Esophagus muscularis mucosa (tissue), 4 donors: ENCODE measurements at places on chromosomes 3 and 15.

DNA sequence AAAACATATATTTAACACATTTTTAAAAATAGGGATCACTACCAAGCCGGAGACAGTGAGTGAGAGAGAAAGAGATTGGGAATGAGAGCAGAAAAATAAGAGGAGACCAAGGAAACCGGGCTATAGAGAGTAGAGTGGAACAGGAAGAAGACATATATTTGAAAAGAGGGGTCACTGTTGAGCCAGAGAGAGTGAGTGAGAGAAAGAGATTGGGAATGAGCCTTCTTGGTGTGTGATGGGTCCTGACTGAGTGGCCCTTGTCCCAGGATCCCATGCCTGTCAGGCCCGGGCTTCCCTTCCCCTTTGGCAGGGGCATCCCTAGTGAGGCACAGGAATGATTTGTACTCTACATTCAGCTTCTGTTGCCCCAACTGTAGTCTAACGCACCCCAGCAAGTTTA is 646.6 kb downstream of the NTRK3 start:
- no peak for DNase-seq

DNA sequence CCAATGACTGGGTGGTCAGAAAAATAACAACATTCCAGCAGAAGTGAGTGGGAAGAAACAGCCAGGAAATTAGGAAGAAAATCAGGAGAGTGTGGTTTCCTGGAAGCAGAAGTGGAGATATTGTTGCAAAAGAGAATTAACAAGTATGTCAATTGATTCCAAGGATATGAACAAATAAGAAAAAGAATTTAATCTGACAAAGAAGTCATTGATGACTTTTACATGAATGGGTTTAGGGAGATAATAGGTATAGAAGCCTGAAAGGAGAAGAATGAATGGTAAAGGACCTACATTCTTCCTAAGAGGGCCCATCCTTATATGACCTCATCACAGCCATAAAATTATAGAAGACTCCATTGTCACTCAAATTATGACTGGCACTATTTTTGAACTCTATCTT is 1440.1 kb downstream of the OTOL1 start:
- no peak for DNase-seq

- no peak for DNase-seq
Measured at GRCh38 chr3:25563601-25564000, 101.1 kb downstream of the TOP2B start.

DNA sequence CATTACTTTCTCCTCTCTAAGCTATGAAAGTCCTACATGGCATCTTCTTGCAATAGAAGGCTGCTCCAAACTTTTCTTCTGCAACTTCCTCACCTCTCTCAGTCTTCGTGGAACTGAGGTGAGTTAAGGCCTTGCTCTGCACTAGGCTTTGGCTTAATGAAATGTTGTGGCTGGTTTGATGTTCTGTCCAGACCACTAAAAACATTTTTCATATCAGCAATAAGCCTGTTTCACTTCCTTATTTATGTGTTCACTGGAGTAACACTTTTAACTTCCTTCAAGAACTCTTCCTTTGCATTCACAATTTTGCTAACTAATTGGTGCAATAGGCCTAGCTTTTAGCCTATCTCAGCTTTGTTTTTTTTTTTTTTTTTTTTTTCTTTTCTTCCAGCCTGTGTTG is 335.3 kb upstream of the NECTIN3 start:
- DNase-seq, result no peak

DNA sequence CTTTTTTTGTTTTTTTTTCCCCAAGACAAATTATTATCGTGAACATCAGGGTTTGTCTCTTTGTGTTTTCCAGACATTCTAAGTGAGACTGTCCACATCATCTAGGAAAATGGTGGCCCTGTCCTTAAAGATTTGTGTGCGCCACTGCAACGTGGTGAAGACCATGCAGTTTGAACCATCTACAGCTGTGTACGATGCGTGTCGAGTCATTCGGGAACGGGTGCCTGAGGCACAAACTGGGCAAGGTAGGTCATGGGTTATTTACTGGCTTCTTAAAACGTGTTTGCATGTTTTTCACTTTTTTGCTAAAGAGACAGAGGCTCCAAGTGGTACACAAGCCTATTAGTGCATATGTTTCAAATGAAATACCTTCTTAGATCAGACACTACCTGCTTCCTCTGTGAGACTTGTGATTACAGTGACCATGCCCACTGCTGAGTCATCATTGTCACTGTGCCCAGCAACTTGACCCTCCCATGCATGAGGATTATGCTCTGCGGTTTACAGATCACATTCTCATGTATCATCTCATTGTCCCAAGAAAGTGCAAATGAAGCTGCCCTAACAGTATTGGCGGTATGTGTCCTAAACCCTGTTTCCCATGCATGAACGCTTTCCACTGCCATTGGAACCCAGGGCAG is 395.2 kb upstream of the TPM1 start:
- peak; percentile 78 for DNase-seq

DNA sequence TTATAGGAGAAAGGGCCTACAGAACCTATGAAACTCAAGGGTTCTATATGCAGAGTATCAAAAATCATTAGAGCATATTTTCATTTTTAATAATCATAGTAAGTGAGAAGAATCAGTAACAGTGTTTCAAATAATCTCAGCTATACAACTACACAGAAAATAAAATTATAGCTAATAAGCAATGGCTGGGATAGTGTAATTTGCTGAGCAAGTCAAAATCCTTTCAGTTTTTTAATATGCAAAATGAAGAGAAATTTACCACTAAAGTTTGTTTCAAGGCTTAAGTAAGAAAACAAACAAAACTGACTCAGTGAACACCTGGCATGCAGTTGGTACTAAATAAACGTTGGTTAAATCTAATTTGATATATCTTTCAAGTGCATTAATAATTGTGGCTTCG is 66.2 kb downstream of the EFL1 start:
- DNase-seq, result no peak

DNA sequence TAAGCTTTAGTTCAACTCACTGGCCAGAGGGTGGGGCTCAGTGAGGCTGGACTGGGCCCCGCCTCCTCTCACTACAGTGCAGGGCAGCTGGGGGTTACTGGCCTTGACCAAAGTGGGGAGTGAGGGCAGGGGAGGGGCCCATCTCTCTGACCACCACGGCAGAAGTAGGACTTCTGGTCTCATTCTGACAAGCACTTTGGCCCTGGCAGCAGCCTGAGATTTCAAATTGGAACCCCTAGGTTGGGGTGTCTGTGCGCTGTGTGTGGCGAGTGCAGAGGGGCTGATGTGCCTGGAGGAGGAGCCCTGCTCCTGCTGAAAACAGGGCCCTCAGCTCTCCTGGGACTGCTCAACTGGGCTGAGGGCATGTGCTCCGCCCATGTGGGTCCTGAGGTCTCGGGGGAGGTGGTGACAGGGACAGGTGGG is 60.3 kb upstream of the RPL32 start:
- DNase-seq, result no peak

- no peak for DNase-seq
Measured at GRCh38 chr3:12479919-12480427, 4.3 kb upstream of the TSEN2 start.

DNA sequence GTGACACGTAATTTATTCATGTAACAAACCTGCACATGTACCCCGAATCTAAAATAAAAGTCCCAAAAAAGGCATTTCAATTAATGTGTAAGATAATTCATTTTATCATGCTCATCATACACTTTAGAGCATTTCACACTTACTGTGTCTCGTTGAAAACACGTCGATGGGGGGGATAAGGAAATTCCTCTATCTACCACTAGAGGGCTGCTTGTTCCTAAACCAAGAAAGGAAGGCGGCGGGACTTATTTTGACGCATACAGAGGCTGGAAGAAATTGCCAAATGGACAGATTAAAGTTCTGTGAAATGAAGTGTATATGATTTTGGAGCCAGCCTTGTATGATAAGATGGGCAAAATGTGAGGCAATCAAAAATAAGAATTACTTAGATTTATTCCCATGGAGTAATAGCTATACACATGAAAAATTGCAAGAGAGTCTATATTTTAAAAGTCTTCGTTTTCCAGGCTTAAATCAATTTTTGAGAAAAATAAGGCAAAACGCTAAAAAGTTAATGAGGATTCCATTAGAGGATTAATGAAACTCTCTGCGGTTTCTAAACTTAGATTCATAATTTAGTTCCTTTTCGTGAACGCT is 346.8 kb downstream of the CNTN3 start:
- DNase-seq, result no peak

- DNase-seq, result no peak
Measured at GRCh38 chr15:50758712-50759205, 6.7 kb downstream of the SPPL2A start.

DNA sequence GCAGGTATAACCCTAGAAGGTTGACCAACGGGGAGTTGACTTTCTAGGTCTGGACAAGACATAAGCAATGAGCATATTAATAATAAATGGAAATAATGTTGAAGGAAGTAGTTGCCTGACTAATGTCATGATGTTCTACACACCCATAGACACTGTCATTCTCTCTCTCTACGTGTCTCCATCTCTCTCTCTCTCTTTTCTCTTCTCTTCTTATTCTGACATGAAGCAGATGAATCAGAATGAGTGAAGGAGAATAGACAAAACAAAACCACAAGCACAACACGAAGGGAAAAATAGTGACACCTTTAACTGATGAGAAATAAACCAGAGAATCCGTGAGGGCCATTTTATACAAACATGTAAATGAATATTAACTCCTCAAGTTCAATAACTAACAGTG is 26.7 kb upstream of the CCDC80 start:
- no peak for DNase-seq

DNA sequence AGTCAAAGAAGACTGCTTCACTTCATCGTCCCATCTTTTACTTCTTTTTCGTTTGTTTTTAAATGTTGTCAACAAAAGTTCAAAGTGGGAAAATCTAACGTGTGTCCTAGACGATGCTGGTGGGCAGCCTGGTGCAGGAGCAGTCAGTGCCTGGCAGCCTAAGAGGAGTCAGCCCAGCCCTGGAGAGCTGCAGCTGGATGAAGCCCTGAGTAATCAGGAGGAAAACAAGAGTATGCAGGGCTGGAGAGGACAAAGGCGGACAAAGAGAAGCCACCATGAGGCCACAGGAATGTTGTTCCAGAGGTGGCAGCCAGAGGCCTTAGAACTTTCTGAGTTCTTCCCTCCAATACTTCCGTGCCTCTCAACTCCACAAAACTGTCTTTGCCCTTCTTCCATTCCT is 5.7 kb downstream of the ADAMTS17 start:
- peak; percentile 91 for DNase-seq

GRCh38 chr3:78823434-78823833 is 944.4 kb downstream of the ROBO1 start:
- DNase-seq, result no peak

DNA sequence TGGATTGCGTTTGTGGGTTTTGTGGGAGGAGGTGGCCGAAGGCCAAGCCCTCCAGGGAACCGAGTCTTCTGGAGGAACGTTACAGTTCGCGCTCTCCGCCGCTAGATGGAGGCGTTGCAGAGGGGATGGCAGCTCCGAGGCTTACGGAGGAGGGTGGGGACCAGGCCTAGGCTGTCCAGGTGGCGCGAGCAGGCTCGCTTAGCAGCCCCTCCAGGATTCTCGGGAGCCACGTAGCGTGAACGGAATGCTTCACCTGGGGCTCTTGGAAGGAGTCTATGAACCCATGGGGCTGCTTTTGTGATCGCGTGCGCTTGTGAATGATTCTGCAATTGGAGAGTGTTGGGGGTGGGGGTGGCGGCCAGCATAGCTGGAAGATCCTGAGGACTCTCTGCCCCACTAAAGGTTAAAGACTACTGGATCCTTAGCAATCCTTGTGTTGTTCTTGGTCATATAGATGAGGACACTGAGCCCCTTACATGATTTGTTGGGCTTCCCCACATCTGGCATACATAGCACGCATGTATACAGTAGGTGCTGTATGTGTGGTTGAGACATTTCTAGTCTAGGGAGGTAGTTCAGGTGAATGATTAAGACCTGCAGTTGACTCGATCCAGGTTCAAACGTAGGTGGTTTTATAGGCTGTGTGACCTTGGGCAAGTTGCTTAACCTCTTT is 25.7 kb downstream of the FAM3D start:
- DNase-seq, result no peak

GRCh38 chr3:123013876-123014275 is 13.7 kb downstream of the SEMA5B start:
- no peak for DNase-seq

DNA sequence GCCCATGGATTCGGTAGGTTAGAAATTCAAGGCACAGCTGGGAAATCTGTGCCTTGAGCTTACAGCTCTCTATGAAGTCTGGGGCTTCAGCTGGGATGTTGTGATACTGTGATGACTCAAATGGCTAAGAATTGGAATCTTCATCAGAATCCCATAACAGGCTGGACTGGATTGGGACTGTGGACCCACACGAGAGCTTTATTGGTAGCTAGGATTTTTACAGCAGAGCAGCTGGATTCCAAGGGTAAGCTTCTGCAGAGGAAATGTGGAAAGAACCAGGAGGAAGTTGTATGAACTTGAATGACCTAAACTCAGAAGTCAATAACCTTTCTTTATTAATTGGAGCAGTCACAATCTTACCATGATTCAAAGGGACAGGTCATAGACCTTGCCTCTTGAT is 1187.1 kb downstream of the ROBO1 start:
- DNase-seq, result no peak

GRCh38 chr3:42873221-42873982 is 2.3 kb downstream of the CYP8B1 start:
- DNase-seq, result no peak

DNA sequence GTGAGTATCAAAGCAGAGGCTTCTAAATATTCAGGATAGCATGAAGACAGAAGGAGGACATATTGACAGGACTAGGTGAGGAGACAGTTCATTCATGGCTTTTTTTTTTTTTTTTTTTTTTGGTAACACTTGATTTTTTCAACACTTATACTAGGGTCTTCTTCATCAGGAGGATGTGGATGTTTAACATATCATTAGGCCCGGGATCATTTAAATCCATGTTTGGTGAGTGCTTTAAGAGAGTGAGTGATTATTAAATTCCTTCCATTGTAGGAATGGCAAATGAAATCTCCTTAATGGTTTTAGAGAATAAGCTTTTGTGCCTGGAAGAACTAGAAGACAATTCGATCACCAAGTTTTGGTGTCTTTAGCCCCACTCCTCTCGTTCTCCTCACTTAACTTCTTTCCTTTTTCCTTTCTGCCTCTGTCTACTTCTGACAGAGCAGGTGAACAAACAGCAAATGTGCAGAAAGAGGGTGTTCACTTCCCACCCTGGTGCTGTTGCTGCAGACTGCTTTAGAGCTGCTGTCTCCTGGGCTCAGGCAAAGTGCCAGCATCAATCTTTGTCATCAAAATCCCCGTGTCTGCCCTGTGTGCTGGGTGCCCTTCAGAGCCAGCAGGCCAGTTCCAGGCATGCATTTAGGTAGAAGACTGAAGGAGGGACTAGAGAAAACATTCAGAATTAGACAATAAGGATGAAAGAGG is 35.6 kb upstream of the RAB11A start:
- no peak for DNase-seq

- DNase-seq, result no peak
Measured at GRCh38 chr3:34889641-34890040, 749.7 kb upstream of the ARPP21 start.

GRCh38 chr3:160081958-160082533 is 93.4 kb downstream of the IL12A start:
- no peak for DNase-seq
